ENCODE measurements at places on chromosomes 6 and 20.

DNA sequence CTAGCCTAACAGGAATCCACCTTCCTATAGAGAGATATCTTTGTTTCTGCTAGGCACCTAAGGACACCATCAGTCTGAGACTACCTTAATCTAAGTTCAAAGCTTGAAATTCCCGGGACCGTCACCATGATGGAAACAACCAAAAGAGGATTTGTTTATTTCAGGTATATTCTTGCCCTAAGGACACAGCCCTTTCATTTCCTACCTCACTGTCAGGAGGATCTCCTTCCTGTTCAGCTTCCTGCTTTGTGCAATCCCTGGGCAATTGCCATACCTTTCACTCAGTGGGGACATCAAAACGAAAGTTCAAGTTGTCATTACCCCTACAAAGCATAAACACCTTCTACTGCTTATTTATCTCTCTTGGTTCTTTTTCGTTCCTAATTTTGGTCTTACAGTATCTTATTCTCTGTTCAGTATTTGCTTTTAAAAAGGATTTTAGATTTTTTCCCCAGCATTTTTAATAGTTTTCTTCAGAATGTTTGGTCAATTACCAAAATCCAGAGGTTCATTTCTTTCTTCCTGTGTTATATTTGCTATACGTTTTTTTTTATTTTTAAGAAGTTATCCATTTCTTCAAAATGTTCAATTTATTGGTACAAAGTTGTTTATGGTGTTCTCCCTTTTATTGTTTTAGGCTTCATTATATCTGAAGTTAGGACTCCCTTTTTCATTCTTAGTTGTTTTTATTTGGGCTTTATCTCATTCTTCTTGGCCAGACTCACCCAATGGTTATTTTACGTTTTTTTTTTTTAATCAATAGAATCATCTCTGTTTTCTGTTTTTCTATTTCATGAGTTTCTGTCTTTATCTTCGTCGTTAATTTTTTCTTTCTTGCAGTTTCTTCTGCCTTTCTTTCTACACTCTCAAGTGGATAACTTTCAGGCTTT, 13.0 kb upstream of the TBPL1 start:
- no peak for DNase-seq

GRCh38 chr6:145017516-145017915, 717.8 kb downstream of the EPM2A start:
- no peak for DNase-seq

GRCh38 chr6:31142361-31142761, 3.5 kb upstream of the PSORS1C2 start:
- no peak for DNase-seq

- no peak for DNase-seq
Measured at GRCh38 chr20:17758010-17758409, 58.2 kb downstream of the BANF2 start.

GRCh38 chr6:73042892-73043291, 182.4 kb downstream of the KHDC1L start:
- no peak for DNase-seq

- no peak for DNase-seq
Measured at GRCh38 chr6:56400273-56400672, 152.9 kb upstream of the COL21A1 start.

DNA sequence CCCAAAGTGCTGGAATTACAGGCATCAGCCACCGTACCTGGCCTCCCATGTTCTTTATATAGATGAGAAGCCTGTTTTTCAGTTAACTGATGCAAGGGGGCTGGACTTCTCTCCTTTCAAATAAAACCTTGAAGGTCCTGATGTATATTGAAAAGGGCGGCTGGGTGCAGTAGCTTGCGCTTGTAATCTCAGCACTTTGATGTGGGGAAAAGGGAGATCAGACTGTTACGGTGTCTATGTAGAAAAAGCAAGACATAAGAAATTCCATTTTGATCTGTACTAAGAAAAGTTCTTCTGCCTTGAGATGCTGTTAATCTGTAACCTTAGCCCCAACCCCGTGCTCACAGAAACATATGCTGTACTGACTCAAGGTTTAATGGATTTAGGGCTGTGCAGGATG, 16.1 kb upstream of the SAMHD1 start:
- DNase-seq: no peak

GRCh38 chr20:32296819-32297420, 19.5 kb downstream of the KIF3B start:
- no peak for DNase-seq

DNA sequence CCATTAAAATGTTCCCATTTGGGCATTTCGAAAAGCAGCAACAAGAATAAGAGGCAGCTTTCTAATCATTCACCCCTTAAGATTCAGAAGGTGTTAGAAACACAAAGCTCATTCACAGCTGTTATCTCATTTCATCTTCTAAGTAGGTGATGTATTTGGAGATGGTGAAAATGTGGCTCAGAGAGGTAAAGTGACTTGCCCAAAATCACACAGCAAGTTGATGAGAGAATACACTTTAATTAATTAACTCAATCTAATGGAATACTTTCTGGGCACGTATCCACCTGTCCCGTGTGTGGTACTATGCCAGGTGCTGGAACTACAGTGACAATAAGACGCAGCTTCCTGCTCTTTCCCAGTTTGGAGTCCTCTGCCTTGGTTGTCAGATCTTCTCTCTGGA, 147.4 kb upstream of the LRFN2 start:
- no peak for DNase-seq

GRCh38 chr6:100057941-100058340, 63.9 kb upstream of the MCHR2 start:
- DNase-seq: no peak

DNA sequence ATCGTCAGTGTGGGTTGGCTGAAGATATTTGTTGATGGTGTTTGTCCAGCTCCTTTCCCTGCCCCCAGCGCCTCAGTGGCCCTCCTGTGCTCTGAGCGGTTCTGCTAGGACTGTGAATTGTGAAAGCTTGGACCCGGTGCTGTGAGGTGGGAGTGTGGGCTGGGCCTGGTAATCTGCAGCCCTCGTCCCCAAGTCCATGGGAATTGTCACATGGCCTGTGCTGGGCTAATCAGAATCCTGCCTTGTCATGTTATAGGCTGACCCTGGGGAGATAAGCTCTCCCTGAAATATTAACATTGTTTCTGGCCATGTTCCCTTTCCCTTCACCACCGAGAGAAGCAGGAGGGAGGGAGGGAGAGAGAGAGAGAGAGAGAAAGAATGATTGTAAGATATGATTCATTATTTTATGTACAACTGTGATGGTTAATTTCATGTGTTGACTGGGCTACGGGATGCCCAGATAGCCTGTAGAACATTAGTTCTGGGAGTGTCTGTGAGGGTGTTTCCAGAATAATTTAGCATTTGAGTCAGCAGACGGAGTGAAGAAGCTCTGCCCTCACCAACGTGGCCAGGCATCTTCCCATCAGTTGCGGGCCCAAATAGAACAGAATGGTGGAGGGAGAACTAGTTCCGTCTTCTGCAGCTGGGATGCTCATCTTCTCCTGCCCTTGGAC, 62.4 kb downstream of the TFAP2C start:
- no peak for DNase-seq

DNA sequence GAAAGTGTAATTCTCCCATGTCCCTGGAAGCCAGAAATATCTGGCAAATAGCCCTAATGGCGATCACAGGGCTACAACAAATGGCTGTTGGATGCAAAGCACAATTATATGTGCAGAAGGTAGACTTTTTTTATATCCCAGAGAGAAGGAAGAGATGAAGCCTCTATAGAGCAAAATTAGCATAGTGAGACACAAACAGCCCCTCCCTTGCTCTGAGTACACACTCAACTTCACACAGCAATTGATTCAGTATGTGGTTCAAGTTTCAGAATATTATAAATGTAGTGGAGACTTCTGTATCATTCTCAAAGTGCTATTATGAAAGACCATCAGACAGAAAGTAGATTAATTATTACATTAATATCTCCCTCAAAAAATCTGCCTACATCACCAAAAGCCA, 246.5 kb upstream of the TBX18 start:
- DNase-seq: no peak

DNA sequence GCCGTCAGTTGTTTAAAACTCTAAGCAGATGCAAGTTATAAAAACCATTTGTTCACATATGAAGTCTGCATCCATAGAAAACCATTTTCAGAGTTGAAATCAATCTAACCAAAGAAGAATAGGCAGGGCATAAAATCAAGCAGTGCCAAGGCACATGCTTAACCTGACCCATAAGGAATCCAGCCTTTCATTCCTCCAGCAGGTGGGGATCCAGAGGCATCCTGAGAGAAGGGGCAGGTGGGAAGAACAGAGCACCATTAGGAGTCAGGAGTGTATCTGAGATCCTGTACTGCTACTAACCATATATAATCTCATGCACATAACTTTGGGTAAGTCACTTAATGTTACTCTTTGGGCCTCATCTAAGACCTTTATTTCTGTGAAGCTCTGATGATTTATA, 29.4 kb upstream of the FOXO3 start:
- DNase-seq: no peak

- no peak for DNase-seq
Measured at GRCh38 chr6:13554929-13555333, 19.5 kb upstream of the SIRT5 start.

DNA sequence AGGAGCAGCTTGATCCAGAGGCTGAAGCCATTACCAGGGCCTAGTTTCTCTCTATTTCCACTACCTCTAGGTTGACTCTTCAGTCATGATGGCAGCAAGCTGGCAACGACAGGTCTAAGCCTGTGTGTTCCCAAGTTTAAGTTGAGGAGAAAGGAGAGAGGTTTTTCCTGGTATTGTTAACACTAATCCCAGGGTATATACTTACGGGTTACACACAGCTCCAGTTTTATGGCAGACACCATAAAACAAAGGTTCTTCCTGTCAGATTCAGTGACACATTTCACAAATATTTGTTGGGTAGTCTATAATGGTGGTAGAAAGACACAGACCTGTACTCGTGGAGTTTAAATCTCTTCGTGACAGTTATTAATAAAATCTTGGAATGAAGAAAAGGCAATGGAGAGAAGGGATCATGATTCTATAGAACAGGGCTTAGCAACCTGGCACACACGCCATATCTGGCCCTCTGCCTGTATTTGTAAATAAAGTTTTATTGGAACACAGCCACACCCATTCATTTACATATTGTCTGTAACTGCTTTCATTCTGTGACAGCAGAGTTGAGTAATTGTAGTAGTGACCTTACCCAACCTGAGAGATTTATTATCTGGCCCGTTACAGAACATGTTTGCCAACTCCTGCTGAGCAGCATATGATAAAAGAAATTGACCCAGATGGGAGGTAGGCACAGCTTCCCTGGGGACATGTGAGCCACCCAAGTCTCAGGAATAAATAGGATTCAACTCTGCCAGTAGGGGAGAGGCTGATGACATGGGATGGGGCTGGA, 323.3 kb downstream of the CDH4 start:
- DNase-seq: no peak

DNA sequence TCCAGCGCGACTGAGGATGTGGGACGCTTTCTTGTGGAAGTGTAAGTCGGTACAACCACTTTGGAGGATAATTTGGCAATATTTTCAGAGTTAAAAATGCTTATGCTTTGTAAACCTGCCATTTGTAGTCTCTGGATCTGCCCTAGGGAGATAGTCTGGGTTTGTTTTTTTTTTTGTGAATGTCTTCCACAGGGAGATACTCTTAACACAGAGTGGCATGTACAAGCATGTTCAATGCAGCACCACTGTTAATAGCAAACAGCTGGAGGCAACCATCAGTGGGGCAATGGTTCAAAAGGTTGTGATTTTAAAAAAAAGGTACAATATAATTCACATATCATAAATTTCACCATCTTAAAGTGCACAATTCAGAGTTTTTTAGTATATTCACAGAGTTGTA, 22.4 kb downstream of the SLC9A8 start:
- no peak for DNase-seq

DNA sequence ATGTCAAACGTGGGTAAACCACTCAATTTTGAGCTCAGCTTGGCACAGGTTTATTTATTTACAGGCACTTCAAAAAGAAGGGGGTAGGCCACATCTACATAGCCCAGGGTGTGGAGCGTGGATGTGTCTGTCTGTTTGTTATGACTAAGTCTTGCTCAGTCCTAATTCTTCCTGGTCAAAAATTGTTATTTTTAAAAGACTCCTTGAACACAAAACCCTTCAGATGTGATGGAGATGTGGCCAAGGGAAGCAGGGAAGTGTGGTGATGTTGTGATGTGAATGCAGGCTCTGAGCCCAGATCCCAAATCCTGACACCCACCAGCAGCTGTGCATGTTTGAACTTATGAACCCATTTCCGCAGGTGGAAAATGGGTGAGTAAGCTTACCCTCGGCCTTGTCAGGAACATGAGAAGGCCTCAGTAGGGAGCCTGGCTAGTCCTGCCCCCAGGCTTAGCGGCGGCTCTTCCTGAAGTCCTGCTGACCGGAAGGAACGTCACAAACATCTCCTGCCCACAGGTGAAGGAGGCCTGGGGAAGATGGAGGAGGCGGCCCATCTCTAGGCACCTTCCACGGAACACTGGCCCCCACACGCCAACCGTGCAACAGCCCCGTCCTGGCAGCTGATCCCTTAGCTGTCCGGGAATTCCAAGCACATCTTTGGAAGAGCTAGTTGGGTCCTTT, 119.7 kb downstream of the MYLK4 start:
- no peak for DNase-seq

- no peak for DNase-seq
Measured at GRCh38 chr6:34386316-34387137, 5.9 kb downstream of the NUDT3 start.

GRCh38 chr6:118371955-118372354, 176.1 kb upstream of the PLN start:
- DNase-seq: no peak

GRCh38 chr20:19241440-19241839, 29.0 kb downstream of the SLC24A3 start:
- DNase-seq: no peak

DNA sequence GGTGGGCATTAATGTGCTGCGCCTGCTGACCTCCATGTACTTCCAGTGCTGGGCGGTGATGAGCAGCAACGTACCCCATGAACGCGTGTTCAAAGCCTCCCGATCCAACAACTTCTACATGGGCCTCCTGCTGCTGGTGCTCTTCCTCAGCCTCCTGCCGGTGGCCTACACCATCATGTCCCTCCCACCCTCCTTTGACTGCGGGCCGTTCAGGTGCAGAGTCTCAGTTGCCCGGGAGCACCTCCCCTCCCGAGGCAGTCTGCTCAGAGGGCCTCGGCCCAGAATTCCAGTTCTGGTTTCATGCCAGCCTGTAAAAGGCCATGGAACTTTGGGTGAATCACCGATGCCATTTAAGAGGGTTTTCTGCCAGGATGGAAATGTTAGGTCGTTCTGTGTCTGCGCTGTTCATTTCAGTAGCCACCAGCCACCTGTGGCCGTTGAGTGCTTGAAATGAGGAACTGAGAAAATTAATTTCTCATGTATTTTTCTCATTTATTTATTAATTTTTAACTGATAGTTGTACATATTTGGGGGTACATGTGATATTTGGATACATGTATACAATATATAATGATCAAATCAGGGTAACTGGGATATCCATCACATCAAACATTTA, 35.2 kb upstream of the NOP56 start:
- no peak for DNase-seq
